ENCODE measurements at places on chromosomes 1 and 21. TPM values are rescaled to one million over a fixed set of nuclear protein-coding genes. Genes with fewer than 3 reads are reported as not detected.

The TNFSF18 gene
- total RNA-seq = 0.09 TPM

The UBE2U gene
- not detected for total RNA-seq

DNA sequence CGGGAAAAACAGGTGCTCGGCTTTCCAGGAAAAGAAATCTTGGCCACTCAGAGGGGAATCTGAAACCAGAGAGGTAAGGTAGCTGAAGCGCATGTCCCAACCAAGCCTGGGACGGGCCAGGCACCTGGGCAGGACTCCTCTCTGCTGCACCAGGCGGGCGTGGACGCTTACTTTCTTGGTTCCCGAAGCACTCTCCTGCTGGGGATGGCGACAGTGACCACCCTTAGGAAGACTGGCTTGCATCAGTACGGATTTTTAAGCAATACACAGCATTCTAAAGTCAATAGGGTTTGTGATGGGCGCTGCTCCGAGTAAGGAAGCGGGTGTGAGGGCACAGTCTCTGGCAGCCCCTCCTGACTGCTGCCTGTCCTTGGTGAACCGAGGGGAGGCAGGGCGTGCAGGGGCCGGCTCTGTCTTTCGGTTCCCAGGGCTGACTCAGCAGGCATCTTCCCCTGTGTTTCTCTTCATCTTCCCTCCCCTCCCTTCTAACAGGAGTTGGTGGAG is 74.9 kb upstream of the ANGPTL1 start:
- no peak for DNase-seq

The NR1I3 gene
- total RNA-seq = not detected

GRCh38 chr1:156401681-156402081 is 32.7 kb downstream of the RHBG start:
- no peak for DNase-seq

- no peak for DNase-seq
These were observed 8.2 kb upstream of the PIGK start for GRCh38 chr1:77227381-77227780.

The AK2 gene
- total RNA-seq = 155 TPM

- DNase-seq = no peak
These were observed 38.4 kb downstream of the FYB2 start for GRCh38 chr1:56780826-56781225.

DNA sequence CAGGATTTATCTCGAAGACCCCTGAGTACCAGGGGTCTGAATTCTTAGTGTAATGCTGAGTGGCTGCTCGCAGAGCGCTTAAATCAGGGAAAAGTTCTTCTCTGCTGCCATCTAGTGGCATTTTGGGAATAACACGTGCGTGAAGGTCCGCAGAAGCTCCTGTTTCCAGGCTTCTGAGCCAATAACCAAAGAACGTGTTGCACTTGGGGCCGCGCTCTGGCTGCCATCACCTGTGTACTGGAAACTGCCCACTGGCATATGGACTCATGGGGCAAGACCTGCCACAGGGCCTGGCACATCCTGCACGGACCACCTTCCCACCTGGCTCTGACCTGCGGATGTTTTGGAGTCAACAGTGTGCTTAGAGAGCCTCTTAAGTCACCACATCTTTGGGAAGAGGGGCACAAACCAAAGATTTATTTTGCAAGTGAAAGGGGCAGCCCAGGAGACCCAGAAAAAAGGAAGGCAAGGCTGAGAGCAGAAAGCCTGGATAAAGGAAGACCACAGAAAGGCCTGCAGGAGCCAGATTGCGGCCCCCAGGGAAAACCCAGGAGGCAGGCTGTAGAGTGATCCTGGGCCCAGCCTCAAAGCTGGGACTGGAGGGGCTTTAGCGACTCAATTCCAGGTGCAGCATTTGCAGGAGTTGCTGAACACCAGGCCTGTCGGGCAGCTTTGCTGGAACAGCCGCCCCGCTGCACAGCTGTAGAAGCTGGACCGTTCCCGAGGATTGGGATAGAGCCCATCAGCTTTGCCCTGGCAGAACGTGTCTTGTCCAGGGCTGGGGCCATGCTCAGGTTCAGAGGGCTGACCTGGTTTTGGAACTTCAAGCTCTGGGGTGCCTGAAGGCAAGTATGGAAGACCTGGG is 13.0 kb downstream of the CHIT1 start:
- peak; percentile 84 for DNase-seq

The AMPD1 gene
- total RNA-seq = not detected
